ENCODE measurements at places on chromosomes 16 and 17.

GRCh38 chr17:67569873-67570272, 147.9 kb upstream of the NOL11 start:
- DNase-seq: no peak

GRCh38 chr17:29577001-29577370, 8.5 kb downstream of the TP53I13 start:
- DNase-seq: peak; percentile 39

DNA sequence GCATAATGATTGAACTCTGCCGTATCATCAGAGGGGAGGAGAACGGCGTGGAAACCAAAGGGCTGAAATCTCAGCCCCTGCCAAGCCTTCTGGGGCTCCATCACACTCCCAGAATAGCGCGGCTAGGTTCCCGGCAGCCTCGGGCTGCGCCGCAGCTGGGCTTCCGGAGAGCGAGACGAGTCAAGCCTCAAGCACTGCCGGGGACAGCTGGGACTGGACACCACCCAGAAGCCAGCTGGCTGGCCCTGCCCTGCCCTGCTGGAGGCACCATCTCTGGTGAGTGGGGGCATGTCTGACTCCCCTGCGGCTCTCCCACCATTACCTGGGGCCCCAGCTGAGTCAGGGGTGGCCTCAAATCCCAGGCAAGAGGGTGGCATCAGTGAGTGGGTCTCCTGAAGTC, 7.2 kb upstream of the GPRC5C start:
- DNase-seq: no peak

DNA sequence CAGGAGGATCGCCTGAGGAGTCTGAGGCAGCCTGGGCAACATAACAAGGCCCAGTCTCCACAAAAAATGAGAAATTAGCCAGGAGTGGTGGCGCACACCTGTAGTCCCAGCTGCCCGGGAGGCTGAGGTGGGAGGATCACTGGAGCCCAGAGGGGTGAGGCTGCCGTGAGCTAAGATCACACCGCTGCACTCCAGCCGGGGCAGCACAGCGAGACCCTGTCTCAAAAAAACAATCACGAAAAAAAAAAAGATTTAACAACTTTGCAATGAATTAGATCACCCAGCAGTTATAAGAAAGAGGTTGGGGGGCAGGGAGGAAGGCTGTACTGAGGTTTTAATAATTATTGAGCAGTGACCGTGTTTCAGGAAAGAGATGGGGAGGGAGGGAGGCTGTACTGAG, 49.4 kb downstream of the RPH3AL start:
- DNase-seq: no peak

DNA sequence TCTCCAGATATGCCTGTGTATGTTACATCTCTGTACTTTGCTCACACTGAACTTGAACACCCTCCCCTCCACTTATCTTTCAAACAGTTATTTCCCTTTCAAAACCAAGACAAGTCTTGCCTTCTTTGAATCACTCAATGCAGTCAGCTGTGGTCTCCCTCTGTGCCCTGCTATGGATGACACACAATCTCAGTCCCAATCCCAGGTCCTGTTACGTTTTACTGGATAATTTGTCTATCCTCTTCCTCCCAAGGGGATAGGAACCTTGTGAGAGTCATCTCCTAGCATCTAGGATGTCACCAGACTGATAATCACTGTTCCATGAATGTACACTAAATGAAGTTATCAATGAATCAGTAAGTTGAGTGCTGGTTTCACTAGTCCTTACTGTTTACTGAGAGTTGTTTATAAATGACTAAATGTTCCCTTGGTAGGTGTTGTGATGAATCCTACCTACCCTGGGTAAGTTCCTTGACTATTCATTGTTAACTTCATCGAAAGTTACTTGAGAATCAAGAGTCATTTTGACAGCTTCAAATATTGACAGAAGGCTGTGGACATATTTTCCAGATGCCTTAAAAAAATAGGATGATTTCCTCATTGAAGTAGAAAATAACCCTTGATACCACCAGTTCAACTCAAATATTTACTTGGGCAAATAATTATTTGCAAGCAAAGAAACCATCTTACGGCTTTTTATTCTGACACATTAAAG, 244.9 kb downstream of the PRKCA start:
- no peak for DNase-seq

DNA sequence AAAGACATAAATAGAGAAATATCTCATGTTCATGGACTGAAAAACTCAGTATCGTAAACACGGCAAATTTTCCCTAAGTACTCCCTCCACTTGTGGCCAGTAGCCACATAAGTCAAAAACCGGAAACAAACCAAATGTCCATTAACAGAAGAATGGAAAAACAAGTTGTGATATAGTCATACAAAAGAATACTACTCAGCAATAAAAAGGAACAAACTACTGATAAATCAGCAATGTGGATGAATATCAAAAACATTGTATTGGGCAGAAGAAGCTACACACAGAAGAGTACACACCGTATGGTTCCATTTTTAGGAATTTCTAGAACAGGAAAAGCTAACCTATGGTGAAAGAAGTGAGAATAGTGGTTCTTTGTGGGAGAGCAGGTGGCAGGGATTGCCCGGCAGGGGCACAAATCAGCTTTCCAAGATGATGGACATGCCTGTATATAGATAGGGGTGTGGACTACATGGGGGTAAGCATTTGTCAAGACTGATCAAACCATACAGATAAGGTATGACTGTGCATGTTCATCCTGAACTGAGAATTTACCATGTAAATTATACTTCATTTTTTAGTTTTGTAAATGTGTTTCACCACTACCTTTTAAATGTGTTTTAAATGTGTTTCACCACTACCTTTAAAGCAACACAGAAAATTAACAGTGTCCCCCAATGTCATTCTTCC, 172.8 kb upstream of the CDH5 start:
- DNase-seq: no peak

GRCh38 chr16:83176802-83177201, 550.0 kb downstream of the CDH13 start:
- DNase-seq: no peak

DNA sequence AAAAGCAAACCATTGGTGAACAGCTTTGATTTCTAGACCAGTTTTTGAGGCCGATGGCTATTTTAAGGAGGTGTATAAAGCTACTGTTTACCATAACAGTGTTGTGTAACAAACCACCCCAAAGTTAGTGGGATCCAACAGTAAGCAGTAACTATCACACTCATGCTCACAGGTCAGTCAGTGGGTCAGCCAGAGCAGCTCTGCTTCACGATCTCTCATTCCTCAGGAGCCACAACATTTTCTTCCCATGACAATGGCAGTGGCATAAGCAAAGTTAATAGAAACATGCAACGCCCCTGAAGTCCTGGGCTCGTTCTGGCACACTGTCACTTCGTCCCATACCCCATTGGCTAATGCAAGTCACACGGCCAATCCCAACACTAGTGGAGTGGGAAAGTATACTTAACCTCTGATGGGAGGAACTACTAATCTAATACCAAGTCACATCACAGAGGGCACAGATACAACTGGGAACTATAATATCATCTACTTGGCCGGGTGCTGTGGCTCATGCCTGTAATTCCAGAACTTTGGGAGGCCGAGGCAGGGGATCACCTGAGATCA, 28.0 kb upstream of the B4GALNT2 start:
- DNase-seq: no peak

DNA sequence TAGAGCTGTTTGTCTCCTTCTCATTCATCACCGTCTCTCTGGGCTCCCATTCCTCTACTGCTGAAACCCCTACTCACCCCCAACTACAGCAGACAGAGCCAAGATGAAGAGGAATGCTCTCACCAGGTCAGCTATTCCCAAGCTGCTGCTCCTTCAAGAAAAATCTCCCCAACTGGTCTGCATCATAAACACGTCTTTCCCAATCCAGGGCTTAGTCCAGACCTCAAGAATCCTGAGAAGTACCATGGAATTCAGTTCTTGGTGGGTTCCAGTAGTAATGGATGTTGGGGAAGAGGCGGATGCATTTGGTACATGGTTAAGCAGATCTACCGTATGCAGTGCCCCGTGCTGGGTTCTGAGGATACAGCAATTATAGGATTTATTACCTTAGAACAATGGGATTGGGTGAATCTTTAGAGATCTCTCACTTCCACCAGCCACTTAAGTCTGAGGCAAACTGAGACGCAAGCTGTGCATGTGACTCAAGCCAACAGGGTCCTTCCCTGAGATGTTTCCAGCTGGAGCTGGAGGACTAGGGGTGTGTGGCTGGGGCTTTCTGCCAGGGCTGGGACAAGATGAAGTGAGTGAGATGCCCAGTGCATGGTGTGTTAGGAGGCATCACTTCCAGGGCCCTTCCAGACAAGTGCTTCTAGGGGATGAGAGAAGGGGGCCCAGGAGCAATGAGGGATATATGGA, 232.7 kb upstream of the CDH5 start:
- DNase-seq: no peak

DNA sequence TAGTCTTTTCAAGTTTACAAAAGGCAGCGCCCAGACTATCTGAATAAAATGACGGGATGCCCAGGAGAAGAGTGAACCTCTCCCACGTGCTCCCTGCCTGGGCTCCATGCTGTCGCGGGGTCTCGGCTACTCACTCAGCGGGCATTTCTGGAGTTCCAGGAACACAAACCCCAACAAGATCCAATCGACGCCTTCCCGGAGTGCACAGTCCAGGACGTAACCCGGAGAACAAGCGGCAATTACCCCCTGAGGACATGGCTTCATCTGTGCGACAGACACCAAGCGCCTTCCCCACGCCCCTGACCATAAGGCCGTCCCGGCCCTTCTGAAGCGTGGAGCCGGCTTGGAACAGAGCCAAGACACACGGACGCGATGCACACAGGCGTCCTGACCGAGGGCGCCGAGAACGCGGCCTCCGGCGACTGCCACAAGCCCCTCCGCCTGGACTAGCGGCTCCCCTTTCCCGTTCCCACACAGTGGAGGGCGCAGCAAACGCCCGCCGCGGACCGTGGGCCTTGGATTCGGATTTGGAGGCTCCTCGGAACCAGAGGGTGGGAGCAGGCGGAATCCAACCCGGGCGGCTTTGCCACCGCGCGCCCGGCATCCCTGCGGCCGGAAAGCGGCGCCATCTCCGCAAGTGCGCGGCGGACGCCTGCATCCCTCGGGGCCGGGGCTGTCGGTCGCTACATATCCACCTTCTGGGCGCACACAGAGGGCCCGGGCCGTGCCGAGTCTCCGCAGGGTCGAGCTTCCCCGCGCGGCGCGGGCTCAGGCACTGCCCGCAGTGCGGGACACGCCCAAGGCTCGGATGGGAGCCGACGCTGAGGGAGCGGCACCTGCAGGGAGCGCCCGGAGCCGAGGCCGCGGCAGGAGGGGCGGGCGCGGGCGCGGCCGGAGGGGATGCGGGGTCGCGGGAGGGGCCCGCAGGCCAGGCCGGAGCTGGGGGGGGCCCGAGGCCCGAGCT, 725 bp downstream of the ABCA3 start:
- peak; percentile 78 for DNase-seq

- DNase-seq: no peak
Observed at GRCh38 chr17:1695365-1695764, 10.7 kb upstream of the PRPF8 start.

- DNase-seq: no peak
Observed at GRCh38 chr16:57736419-57737351, 1.1 kb downstream of the KATNB1 start.

DNA sequence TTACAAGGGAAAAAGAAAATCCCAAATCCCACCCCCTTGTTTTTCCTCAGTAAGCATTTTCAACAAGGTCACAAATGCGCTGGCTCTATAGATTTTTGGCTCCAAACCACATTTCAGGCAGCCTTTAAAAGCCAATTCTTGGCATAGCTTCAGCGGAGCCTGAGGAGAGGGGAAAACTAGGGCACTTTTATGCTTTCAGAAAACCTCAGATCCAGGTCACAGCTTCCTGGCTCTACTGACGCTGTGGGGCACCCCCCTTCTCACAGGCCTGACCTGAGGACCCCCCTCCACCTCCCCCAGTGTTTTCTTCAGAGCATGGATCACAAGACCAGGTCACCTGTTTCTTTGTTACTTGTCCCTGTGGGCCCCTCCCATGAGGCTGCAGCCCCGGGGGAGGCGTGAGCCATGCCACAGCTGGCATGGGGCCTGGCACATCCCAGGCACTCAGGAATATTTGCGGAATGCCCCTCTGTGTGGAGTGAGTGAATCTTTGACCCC, 30.1 kb upstream of the MTSS2 start:
- DNase-seq: no peak

- peak; percentile 13 for DNase-seq
Observed at GRCh38 chr17:39926588-39927100, 757 bp downstream of the ORMDL3 start.

All from dorsolateral prefrontal cortex (tissue), 122 donors.